NCI-H1930 (cell line): ENCODE measurements at places on chromosomes 2 and 18.

DNA sequence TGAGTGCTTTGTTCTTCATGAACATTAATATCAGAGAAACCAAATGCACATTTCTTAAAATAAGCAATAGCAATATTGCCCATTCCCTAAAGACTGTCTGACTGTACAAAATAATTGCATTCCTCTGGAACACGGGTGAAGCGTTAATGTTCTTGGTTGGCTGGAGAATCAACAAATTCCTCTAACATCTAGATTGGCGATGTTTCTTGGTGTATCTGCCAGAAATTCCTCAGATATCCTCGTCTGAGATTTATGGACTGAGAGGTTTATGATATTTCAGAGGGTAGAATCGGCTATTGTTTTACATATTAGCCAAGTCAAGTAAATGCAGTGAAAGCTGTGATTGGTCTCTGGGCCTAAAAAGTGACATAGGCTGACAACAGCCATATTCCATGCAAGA, 27.1 kb upstream of the SPTBN1 start:
- DNase-seq: no peak

- no peak for DNase-seq
These were observed 2.4 kb upstream of the POU3F3 start for GRCh38 chr2:104851291-104852089.

- no peak for DNase-seq
These were observed 120.9 kb upstream of the DLX2 start for GRCh38 chr2:172223601-172224054.

DNA sequence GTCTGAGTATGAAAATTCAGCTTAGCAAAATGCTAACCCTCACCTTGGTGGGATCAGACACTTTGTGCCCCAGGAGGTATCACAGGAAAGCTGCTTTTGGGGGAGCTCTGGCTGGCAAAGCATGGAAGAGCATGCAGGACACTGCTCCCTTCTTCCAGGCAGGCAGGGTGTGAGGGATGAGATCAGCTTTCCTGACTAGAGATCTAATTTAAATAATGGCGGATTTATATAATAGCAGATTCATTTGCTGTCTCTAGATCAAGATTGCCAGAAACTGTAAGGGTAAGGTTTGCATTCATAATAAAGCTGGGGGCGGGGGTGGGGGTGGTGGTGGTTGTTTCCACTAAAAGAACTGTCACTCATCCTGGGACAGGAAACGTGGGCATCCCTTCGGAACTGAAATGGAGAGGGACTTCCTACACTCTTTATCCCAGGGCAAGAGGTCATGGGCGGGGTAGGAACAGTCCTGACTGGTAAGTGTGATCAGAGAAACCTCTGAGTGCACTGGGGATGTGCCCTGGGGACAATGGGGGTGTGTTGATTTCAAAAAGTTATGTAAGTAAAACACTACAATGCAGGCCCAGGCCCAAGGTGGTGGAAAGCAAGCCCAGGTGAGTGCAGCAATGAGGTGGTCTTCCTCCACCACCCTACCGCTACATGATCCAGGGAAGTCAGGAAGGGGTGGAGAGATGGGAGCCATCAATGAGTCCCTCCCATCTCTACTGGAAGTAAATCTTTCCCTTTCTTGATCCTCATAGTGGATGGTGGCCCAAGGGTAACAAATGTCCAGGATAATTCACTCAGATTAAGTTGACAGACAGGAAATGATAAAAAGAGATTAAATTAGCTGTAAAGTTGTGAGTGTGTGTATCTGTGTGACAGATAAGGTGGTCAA, 171.4 kb upstream of the SERPINE2 start:
- no peak for DNase-seq

DNA sequence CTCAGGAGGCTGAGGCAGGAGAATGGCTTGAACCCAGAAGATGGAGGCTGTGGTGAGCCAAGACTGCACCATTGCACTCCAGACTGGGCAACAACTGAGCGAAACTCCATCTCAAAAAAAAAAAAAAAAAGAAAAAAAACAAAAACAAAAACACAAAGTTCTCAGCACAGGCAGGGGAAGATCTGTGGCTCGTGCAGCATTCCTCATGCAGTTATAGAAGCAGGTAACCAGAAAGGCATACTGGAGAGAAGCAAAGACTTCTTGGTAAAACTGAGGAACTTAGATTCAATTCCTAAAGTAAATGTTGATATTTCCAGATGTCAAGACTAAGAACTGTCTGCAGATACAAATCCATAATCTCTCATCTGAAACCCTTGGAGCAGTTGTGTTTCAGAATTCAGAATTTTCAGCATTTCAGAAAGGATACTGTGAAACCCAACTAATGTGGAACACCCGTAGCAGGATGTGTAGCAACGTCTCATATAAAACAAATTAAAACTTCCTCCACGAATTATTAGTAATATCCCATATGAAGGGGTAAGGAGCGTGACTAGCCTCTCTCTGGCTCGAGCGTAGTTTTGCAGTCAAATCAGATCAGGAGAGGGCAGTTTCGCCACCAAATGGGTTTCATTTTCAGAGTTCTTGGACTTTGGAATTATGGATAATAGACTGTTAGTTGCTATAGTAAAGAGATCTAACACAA, 13.2 kb upstream of the SLC25A52 start:
- DNase-seq: no peak

DNA sequence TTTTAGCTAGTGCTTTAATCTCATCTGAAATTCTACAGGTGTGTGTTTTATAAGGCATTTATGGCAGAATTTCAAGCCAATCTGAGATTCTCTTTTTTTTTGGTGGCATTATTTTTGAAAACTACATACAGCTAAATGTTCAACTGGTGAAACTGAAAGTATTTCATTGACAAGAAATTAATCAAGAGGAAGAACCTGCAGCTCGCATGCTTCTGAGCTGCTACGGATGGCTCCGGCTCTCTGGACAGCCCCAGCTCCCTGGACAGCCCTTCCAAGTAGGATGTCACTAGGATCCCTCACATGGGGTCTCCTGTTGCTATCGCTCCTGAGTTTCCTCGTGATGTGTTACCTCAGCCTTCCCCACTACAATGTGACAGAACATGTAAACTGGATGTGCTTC, 46.4 kb downstream of the AAK1 start:
- no peak for DNase-seq

- DNase-seq: no peak
These were observed 117.9 kb upstream of the PPP1CB start for GRCh38 chr2:28633746-28634145.
